Activated T-helper 1 cell treated with anti-CD3 and anti-CD28 coated beads, Interleukin-12 subunit alpha, Interleukin-12 subunit beta, Interleukin-2, Interleukin-4 antibody, amounts not matched to agents 30 ng/mL and 10 ng/mL and 1 ng/mL, durations not matched to agents 14 hours and 24 hours and 36 hours (primary cell): ENCODE measurements at places on chromosomes 6 and 20.

DNA sequence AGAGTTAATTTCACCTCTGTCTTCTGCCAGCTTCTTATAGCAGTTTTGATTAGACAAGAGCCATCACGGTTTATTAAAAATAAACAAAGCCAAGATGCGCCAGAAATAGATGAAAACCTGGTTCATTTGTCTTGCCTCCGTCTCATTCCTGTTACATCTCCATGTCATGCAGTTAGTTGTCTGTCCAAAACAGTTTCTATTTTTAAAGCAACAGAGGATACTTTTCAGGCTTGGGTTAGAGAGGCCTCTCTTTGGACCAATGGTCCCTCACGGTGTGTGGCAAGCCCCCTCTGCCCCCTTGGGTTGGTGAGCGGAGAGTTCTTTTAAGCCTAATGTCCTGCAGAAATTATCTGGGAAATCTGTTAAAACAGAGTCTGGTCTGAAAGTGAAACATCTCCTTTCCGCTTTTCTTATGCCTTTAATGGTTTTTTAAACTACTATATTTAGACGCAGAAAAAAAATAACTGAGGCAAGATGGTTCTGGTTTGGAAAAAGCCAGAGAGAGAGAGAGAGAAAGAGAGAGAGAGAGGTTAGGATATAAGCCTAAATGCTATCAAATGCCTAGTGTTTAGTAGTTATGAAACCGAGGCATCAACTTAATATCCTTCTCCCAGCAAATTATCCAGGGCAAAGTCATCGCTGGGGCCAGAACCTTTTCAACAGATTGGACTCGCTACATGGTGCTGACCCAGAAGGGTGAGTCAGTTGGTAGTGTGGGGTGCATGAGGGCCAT, 64.5 kb downstream of the ZDHHC14 start:
- peaks cover 32% of the 10 kb centered on the region for H3K4me1 ChIP-seq
- peaks cover 26% of the 10 kb centered on the region for H3K36me3 ChIP-seq
- no peak overlapping the region for H3K27ac ChIP-seq
- no peak for DNase-seq

DNA sequence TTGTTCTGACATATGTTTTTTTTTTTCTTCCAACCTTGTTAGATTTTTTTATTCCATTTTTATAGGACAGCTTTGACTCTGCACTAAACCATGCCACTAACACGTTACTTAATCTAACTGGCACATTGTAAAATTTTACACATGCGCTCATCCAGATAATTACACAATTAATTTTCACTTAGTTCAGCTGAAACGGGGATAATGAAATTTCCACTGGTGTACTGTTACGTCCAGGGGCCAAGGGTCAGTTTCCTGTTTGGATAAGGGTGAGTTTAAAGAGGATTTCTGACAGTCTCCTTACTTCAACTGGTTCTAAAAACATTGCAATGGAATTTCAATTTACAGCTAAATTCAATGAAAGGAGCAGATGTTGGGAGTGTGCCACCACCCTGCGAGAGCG, 221.8 kb upstream of the CEP162 start:
- no peak overlapping the region for H3K4me3 ChIP-seq
- H3K27me3 ChIP-seq, result no peaks in the 10 kb centered on the region
- H3K27ac ChIP-seq, result no peak overlapping the region
- H3K4me1 ChIP-seq, result no peaks in the 10 kb centered on the region

DNA sequence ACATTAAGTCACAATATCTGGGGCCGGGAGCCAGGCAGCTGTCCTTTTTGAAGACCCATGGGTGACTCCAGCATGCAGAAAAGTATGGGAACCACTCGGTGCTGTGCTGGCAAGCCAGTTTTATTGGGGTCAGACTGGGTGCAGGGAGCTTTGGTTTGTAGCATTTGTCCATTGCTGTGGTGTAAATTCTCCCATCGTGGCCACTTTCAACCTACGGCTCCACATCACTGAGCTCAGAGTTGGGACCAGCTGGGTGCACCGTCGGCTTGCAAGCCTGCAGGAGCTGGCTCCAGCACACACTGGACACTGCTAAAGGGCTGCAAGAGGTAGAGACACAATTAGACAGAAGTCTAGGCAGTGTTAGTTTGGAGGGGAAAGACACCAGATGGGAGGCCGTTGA, 66.9 kb downstream of the SYNJ2 start:
- no peaks in the 10 kb centered on the region for H3K27me3 ChIP-seq
- H3K36me3 ChIP-seq, result peaks cover 57% of the 10 kb centered on the region
- no peak overlapping the region for H3K4me3 ChIP-seq
- no peak for DNase-seq
- peaks cover 47% of the 10 kb centered on the region for H3K4me1 ChIP-seq

DNA sequence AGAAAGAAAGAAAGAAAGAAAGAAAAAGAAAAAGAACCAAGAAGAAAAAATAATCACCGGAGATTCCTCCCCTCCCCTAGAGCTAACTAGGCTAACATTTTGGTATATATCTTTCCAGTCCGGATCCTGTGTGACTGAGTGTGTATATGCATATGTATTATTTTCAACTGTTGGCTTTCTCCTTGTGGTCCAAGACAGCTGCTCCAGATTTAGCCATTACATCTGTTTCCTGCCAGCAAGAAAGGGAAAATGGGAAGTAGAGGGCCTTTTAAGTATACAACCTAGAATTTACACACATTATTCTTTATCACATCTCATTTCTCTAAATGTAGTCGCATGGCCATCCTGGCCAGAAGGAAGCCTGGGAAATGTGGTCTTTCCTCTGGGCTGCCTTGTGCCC, 15.2 kb downstream of the SLC52A3 start:
- peaks cover 6% of the 10 kb centered on the region for H3K27me3 ChIP-seq
- no peaks in the 10 kb centered on the region for H3K36me3 ChIP-seq
- no peak overlapping the region for H3K4me3 ChIP-seq
- DNase-seq, result no peak
- no peaks in the 10 kb centered on the region for H3K4me1 ChIP-seq
- no peak overlapping the region for H3K27ac ChIP-seq

DNA sequence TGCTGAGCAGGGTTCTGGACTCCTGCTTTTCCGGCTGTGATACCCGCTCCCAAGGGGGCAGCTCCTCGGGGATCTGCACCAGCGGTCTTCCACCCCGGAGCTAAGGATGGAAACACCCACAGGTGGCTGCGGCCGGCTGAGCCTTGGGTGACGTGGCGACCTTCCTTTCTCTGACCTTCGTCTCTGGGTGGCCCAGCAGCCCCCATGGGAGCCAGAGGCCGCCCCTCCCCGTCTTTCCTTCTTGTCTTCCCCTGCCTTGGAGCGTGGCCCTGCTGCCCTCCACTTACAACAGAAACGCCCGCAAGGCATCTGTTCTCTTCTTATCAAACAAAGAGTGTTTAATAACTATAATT, 405.7 kb downstream of the TAF4 start:
- no peaks in the 10 kb centered on the region for H3K4me1 ChIP-seq
- H3K27me3 ChIP-seq, result no peaks in the 10 kb centered on the region
- H3K36me3 ChIP-seq, result no peaks in the 10 kb centered on the region
- no peak for DNase-seq

- no peak overlapping the region for H3K4me3 ChIP-seq
- DNase-seq, result no peak
- H3K27me3 ChIP-seq, result peaks cover 59% of the 10 kb centered on the region
Measured at GRCh38 chr6:100446115-100447080, 18.3 kb downstream of the SIM1 start.

- H3K27ac ChIP-seq, result no peak overlapping the region
- peaks cover 4% of the 10 kb centered on the region for H3K4me1 ChIP-seq
- H3K4me3 ChIP-seq, result no peak overlapping the region
- DNase-seq, result peak; percentile 40
- no peaks in the 10 kb centered on the region for H3K27me3 ChIP-seq
Measured at GRCh38 chr6:130872250-130873095, 45.3 kb downstream of the SMLR1 start.

GRCh38 chr20:51275826-51276225, 252.9 kb upstream of the KCNG1 start:
- peaks cover 9% of the 10 kb centered on the region for H3K27me3 ChIP-seq
- no peaks in the 10 kb centered on the region for H3K36me3 ChIP-seq
- no peak overlapping the region for H3K27ac ChIP-seq

DNA sequence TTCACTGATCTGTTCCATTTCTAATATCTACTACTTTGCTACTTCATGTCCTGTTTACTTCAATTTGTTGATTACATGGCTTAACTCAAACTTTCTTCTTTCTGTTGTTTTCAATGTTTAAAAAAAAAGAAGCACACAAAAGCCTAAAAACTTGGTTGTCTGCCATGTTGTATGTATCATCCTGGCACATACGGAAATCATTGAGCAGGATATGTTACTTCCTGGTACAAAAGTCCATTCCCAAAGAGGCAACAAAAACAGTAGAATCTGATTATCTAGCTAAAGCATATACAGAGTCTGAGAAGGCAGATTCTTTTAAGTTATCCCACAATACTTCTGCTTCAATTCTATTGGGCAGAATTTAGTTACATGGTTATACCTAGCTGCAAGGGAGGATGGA, 14.5 kb upstream of the COL12A1 start:
- H3K36me3 ChIP-seq, result no peaks in the 10 kb centered on the region
- no peak for DNase-seq
- peaks cover 14% of the 10 kb centered on the region for H3K4me1 ChIP-seq
- no peak overlapping the region for H3K27ac ChIP-seq
- no peak overlapping the region for H3K4me3 ChIP-seq
- H3K27me3 ChIP-seq, result peaks cover 12% of the 10 kb centered on the region

DNA sequence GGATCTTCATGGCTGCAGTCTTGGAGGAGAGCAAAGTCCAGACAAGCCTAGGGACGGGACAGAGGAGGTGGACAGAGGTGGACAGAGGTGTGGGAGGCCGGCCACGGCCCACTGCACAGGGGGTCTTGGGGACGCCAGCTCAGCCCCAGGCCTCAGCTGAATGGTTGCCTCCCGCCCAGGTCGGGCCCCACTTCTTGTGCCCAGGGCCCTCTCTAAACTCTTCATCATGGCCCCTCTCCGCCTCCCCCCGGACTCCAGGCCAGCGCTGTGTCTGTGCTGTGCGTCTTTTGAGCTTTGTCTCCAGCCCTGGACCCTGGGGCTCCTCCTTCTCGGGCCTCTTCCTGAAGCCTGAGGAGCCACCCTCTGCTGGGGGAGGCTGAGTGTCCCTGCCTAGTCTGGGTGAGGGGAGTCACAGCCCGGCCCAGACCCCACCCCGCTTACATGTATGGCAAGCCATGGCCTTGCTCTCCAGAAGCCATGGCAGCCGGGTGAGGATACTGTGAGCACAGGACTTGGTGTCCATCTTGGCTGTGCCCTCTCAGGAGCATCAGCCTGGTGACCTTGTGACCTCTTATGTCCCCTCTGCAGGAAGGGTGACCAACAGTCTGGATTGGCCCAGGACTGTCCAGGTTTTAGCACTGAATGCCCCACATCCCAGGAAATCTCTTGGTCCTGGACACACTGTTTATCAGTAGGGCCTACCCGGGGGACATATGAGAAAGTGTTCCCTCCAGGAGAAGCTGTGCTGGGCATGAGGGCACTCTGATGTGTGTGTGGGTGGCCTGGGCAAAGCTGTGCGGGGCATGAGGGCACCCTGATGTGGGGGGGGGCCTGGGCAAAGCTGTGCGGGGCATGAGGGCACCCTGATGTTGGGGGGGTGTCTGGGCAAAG, 9.4 kb upstream of the NPBWR2 start:
- H3K4me3 ChIP-seq, result no peak overlapping the region
- no peaks in the 10 kb centered on the region for H3K36me3 ChIP-seq
- peaks cover 6% of the 10 kb centered on the region for H3K27me3 ChIP-seq
- H3K27ac ChIP-seq, result no peak overlapping the region

DNA sequence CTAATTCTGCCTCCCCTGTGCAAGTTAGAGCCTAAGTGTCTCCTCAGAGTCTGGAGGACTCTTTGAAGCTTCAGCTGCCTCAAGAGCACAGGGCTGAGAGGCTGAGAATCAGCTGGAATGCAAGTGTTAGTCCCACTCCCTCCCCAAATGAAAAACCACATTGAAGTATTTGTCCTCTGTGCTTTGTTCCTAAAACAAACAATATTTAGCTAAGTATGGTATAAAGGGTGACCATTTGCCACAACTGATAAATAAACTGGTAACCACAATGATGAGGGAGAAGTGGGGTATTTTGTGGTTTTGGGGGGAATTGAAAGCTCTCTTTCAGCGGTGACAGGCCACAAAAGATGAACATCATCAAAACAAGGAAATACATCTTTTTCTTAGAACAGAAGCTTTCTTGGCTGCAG, 91.7 kb upstream of the HDDC2 start:
- no peak overlapping the region for H3K4me3 ChIP-seq
- H3K4me1 ChIP-seq, result peaks cover 17% of the 10 kb centered on the region
- H3K27ac ChIP-seq, result no peak overlapping the region
- DNase-seq, result no peak

- DNase-seq, result no peak
- no peak overlapping the region for H3K4me3 ChIP-seq
- H3K27me3 ChIP-seq, result peaks cover 20% of the 10 kb centered on the region
- no peaks in the 10 kb centered on the region for H3K36me3 ChIP-seq
- H3K4me1 ChIP-seq, result peaks cover 41% of the 10 kb centered on the region
- no peak overlapping the region for H3K27ac ChIP-seq
Measured at GRCh38 chr6:134634966-134635365, 314.9 kb downstream of the ALDH8A1 start.

DNA sequence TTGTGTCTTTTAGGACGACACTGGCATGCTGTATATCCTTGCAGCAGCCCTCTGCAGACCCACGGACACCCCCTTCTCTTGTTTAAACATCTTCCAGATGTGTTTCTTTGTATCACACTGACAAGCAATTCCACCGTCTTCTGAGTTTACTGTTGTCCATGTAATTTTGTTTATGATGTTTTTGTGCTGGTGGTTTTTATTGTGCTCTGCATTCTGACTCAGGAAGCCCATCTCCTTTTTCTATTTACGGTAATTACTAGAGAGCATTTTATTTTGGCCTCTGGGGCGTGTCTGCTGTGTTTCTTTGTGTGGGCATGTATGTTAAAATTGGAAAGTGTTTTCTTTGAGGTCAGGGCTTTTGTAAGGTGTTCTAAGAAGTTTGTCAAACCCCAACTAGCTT, 111.9 kb downstream of the JARID2 start:
- H3K4me3 ChIP-seq, result no peak overlapping the region
- no peak for DNase-seq
- H3K36me3 ChIP-seq, result peaks cover 14% of the 10 kb centered on the region
- peaks cover 45% of the 10 kb centered on the region for H3K4me1 ChIP-seq

DNA sequence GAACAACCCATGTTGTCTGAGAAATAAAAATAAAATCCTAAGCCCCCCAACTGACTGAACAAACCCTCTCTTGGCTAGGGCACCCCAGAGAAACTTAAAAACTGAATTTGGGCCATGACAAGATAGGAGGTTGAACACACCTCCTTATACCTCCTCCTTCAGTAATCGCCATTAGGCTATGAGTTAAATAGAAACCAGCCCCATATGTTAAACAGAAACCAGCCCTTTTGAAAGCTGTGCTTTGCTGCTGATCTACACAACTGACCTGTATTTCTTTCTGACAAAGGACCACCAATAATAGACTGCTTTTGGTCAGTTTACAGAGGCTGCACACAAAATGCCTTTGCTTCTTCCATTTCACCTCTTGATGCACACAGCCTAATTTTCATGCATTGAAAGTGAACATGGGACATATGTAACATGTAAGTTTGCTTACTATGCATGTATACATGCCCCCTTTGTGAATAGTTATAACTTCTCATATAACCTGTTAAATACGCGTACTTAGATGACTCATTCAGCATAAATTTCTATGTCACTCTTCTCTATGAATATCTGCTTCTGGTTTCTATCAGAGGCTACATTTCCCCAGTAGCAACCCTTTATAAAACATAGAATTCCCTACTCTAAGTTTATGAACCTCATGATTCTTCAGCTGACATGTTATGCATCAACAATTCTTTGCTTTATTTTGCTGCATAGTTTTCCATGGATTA, 462.9 kb downstream of the COL12A1 start:
- no peak overlapping the region for H3K27ac ChIP-seq
- H3K36me3 ChIP-seq, result no peaks in the 10 kb centered on the region
- no peaks in the 10 kb centered on the region for H3K4me1 ChIP-seq
- no peak overlapping the region for H3K4me3 ChIP-seq
- no peak for DNase-seq
